ENCODE measurements at places on chromosomes 6 and 20.
A peak's percentile ranks its signal among the peaks of the same experiment; 100 is the strongest.

DNA sequence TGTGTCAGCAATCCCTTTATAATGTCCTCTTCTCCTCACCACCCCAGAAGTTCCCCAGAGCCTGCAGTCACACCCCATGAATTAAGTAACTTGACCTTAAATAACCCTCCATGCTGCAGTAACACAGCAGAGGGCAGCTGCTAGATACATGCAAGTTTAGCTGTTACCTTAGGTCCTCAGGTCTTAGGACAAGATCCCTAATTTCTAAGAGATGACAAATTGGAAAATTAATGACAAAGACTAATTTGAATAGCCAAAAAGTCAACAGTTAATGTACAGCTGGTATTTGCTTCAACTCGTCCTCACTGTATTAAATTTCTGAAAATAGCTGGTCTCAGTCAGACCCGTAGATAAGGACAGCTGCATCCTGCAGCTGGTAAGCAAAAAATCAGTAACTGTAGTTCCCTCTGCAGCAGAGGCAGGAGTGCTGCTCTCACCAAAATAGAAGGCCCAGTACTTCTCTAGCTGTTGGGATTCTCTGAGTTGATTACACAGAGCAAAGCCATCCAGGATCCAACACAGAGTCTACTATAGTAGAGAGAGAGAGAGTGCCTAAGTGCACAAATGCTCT, 62.4 kb downstream of the TNFRSF21 start:
- no peak for DNase-seq

GRCh38 chr6:110617057-110617456, 140.6 kb upstream of the SLC22A16 start:
- DNase-seq, result no peak

DNA sequence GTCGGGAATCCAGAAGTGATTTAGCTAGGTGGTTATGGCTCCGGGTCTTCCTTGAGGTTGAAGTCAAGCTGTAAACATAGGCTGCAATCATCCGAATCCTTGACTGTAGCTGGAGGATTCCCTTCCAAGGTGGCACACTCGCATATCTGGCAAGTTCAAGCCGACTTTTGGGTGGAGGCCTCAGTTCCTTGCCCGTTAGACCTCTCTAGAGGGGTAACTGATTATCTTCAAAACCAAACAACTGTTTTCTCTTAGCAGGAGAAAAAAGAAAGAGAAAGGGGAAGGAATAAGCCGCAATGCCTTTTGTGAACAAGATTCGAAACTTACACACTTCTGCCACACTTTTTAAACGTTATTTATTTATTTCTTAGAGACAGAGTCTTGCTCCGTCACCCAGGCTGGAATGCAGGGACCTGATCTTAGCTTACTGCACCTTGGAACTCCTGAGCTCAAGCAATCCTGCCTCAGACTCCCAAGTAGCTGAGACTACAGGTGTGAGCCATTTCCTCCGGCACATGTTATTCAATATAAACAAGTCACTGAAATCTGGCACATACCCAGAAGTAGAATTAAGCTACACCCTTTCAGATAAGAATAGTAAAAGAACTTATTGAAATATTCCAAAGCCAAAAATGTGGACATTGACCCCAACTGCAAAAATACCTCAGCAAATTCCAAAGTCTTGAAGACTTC, 76.3 kb downstream of the HFE start:
- DNase-seq, result no peak

- no peak for DNase-seq
Measured at GRCh38 chr6:41690541-41691330, 44.7 kb downstream of the TFEB start.

GRCh38 chr6:62479697-62480220, 193.7 kb upstream of the KHDRBS2 start:
- no peak for DNase-seq

GRCh38 chr6:48067886-48068277, 43.1 kb downstream of the PTCHD4 start:
- DNase-seq, result no peak

GRCh38 chr20:63977739-63978276, 1.6 kb downstream of the SAMD10 start:
- peak; percentile 97 for DNase-seq

DNA sequence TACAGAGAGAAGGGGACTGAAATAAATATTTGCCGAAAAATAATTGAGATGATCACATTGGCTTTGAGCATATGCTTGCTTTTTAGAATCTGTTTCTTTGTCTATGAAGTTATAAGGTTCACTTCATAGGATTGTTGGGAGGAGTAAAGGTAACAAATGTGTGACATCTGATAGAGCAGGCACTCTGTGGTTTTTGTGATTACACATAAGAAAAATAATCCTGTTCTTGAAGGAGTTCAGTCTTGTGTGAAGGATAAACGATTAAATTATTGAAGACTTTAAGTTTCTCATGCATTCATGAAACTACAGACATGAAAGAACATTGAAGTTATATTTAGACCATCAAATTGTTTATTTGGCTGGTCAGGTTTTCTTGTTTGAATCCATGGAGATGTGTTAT, 45.0 kb downstream of the QKI start:
- no peak for DNase-seq

DNA sequence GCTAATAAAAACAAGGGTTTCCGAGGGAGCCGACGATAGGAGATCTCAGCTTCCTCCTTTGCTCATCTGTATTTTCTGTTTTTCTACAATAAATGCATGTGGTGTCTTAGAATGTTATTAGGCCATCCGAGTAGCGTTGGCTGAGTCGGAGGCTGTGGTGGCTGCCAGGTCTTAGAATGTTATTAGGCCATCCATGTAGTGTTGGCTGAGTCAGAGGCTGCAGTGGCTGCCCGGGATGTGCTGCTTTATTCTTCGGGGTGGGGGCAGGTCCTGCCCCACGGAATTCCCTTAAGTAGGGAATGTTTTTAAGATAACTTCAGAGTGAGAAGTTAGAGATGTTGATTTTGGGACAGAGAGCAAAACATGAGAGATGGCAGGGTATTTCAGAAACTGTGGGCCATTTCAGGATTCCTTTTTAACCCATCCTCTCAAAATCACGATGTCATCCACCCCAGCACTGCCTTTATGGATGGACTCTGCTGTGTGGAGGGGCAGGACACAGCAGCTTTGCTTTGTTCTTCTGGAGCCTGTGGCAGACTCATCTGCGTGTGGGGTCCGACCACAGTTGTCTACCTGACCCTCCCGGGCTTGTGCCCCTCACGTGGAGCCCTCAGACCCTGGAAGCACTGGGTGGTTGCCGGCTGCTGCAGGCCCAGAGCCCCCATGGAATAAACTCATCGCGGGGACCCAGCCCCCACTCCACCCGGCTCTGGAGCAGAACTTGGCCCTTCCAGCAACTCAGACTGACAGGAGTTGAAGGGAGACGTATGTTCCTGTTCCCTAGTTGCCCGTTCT, 20.4 kb downstream of the OSBPL2 start:
- DNase-seq, result peak; percentile 81

- DNase-seq, result no peak
Measured at GRCh38 chr20:19710336-19711120, 47.5 kb upstream of the RIN2 start.

GRCh38 chr20:31452575-31452974, 12.1 kb downstream of the DEFB123 start:
- DNase-seq, result no peak

GRCh38 chr6:131558922-131559321, 14.1 kb upstream of the ARG1 start:
- no peak for DNase-seq

GRCh38 chr6:36949636-36950035, 4.9 kb upstream of the PI16 start:
- DNase-seq, result no peak

Data from H54 (cell line).